ENCODE measurements at places on chromosomes 1 and 21.

GRCh38 chr1:78004719-78005447 lies at the start of gene DNAJB4:
DNAJB4 (plus strand) TSS chr1:78004939; CDS start chr1:78005111, 172 bp downstream.
- peak; percentile 96 for DNase-seq

DNA sequence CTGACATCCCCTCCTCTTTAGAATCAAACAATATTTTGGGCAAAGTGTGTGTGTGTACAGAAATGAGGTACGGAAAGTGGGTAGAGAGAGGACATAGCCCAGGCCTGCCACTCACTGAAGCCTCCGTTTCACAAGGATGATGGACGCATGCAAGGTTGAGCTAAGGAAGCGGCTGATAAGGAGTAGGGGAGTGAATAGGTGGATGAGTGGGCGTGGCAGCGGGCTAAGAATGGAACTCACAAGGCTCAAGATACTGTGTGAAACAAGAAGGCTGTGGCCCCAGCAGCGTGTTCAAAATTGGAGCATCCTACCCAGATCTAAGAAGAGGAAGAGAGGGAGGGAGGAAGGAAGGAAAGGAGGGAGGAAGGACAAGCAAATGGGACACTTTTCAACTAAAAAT lies 37.5 kb downstream of the VWA5B1 start:
- DNase-seq: no peak

DNA sequence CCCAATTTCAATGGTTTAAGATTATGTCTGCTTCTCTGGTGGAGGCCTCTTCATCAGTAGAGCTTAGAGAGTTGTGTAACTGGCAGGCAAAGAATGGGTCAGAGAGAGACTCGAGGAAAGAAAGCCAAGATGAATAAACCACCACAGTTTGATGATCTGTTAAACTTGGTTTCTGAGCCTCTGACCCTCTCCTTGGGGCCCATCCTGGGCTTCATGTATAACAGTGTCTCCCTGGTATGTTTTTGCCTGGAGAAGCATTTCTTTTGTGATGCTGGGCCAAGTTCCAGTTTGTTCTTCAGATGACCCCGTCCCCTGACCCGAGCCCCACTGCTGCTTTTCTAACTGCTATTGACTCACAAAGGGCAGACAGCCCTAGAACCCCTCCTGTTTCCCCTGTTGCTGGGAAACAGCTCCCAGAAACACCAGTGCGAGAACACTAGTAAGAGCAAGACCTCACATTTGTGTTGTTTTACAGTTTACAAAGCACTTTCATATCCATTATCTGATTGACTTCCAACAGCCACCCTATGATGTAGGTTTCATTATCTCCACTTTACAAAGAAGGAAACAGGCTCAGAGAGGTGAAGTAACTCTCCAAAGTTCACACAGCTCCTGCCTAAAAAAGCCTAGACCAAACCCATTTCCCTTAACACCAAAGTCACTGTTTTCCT lies 9.0 kb downstream of the CD2 start:
- no peak for DNase-seq

- no peak for DNase-seq
These were observed 2.9 kb downstream of the C2CD2 start for GRCh38 chr21:41950941-41951351.

- DNase-seq: no peak
These were observed 221.9 kb upstream of the C1orf174 start for GRCh38 chr1:4121834-4122512.

DNA sequence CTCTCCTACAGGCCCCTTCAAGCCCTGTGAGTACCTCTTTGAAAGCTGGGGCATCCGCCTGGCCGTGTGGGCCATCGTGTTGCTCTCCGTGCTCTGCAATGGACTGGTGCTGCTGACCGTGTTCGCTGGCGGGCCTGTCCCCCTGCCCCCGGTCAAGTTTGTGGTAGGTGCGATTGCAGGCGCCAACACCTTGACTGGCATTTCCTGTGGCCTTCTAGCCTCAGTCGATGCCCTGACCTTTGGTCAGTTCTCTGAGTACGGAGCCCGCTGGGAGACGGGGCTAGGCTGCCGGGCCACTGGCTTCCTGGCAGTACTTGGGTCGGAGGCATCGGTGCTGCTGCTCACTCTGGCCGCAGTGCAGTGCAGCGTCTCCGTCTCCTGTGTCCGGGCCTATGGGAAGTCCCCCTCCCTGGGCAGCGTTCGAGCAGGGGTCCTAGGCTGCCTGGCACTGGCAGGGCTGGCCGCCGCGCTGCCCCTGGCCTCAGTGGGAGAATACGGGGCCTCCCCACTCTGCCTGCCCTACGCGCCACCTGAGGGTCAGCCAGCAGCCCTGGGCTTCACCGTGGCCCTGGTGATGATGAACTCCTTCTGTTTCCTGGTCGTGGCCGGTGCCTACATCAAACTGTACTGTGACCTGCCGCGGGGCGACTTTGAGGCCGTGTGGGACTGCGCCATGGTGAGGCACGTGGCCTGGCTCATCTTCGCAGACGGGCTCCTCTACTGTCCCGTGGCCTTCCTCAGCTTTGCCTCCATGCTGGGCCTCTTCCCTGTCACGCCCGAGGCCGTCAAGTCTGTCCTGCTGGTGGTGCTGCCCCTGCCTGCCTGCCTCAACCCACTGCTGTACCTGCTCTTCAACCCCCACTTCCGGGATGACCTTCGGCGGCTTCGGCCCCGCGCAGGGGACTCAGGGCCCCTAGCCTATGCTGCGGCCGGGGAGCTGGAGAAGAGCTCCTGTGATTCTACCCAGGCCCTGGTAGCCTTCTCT lies 23.5 kb downstream of the UBE2T start:
- no peak for DNase-seq

GRCh38 chr1:225908773-225909172 lies 15.3 kb downstream of the PYCR2 start:
- no peak for DNase-seq

DNA sequence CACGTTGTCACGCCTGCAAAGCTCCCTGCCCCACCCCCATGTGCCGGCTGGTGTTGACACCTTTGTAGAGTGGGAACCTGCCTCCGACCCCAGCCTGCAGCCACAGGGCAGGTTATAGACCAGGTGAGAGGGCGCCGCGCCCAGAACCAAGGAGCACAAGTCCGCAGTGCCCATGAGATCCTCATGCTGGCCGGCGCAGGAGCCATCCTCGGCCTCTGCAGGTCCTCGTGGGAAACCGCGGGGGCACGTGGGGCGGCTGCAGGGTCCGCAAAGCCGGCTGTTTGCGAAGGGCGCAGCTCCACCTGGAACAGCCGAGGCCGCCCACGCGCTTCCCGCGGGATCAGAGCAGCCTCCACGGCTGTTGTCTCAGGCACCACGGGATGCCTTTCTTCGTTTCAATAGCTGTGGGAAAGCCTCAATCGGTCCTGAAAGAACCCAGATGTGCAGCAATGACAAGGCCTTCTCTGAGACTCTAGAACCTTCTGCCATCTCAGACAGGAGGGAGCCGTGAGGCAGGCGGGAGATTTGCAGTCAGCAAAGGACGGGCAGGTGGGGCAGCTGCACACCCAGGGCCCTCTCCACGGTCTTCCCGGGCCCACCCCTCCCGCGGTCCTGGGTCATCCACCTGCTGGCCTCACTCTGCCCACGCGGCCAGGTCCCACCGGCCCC lies 29.9 kb downstream of the POFUT2 start:
- DNase-seq: no peak

- peak; percentile 19 for DNase-seq
These were observed at the start of gene PCNX2 for GRCh38 chr1:233295237-233295974. PCNX2 (minus strand) TSS chr1:233295725; CDS start chr1:233295478, 247 bp downstream.

GRCh38 chr1:218809625-218810024 lies 364.1 kb upstream of the LYPLAL1 start:
- peak; percentile 37 for DNase-seq

- no peak for DNase-seq
These were observed at the start of gene TNFRSF9 for GRCh38 chr1:7940745-7941436. TNFRSF9 (minus strand) TSS chr1:7940839; CDS start chr1:7939994, 845 bp downstream.

DNA sequence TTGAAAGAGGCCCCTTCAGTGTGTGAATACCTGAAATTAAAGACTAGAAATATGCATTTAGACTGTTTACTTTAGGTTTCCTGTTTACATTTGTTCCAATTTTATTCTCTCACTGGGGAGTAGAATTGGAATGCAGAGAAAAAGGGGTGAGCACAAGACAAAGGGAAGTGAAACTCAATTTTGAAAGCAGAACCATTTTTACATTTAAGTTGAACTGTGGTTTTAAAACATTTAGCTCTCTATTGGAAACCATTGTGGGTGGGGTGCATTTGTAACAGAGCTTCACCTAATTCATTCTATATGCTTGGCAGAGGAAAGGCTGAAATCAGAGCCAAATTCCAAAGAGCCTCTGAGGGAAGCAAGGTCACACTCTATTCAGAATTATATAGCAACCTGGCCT lies 235.3 kb upstream of the C1orf105 start:
- no peak for DNase-seq

DNA sequence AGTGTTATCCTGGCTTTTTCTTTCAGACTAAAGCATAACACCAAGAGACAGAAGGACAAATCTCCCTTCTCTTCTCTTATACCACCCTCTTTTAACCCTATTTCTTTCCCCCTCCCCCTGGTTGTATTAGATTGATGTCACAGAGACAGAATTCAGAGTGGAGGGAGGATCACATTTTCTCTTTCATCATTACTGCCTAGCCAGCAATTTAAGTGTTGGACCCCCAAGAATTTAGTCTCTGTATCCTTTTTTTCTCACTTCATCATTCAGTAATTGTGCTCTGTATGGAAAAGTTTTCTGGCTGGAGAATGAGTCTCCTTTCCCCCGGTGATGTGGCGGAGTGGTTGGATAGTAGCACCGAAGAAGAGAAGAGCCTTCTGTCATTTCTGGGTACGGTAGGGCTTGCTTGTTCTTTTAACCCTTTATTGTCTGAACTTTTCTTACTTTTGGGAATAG lies 124.8 kb downstream of the CLEC20A start:
- DNase-seq: no peak

DNA sequence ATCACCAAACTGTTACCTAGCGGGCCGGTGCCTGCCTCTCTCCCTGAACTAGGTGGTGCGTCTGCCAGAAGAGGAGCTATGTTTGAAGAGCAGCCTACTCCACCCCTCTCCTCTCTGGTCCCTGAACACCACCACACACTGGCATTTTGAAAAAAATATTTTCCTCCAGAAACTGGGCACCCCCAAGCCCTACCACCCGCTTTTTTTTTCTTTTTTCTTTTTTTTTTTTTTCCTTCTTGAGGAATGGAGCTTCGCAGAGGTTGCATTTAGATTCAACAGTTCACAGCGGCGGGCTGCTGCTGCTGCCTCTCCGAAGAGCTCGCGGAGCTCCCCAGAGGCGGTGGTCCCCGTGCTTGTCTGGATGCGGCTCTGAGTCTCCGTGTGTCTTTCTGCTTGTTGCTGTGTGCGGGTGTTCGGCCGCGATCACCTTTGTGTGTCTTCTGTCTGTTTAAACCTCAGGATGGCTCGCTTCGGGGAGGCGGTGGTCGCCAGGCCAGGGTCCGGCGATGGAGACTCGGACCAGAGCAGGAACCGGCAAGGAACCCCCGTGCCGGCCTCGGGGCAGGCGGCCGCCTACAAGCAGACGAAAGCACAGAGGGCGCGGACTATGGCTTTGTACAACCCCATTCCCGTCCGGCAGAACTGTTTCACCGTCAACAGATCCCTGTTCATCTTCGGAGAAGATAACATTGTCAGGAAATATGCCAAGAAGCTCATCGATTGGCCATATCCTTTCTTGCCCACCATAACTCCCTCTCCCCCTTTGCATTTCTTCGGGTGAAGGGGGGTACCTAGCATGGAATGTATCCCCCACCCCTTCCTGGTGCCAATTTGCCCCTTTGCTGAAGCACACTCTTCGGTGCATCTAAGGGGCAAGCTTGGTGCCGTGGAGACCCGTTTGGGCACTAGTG lies at the start of gene CACNA1E:
Gene CACNA1E (plus strand): TSS at position 233 of the 911 bp plus-strand sequence. CDS start 228 bp downstream, at position 461.
- no peak for DNase-seq

DNA sequence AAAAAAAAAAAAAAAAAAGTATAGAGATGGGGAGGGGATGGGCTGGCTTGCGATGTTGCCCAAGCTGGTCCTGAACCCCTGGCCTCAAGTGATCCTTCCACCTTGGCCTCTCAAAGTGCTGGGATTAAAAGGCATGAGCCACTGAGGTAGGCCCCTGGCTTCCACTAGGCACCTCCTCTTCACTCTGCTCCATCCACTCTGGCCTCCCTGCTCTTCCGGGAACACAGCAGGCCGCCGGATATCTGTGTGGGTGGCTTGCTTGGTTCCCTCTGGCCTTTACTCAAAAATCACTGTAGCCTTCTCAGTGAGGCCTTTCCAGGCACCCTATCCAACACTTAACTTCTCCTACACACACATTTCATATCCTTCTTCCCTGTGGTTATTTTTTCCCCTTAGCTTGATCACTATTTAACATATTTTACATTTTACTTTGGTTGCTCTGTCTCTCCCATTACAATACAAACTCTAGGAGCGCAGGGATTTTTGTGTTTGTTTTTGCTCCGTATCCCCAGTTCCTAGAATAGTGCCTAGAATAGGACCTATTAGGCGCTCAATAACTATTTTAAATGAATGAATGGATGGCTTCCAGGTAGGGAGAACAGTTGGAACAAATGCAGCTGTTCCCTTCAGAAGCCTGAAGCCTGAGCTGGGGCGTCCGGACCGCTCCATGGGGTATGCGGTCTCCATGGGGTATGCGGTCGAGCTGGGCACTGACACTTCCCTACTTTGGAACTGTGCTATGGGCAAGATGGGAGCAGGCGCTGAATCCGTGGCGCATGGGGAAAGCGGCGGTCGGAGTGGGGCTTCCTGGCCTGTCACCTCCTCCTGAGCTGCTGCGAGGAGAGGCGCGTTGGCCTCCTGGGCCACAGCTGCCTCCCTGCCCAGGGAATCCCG lies 46.7 kb downstream of the H3-3A start:
- DNase-seq: no peak

DNA sequence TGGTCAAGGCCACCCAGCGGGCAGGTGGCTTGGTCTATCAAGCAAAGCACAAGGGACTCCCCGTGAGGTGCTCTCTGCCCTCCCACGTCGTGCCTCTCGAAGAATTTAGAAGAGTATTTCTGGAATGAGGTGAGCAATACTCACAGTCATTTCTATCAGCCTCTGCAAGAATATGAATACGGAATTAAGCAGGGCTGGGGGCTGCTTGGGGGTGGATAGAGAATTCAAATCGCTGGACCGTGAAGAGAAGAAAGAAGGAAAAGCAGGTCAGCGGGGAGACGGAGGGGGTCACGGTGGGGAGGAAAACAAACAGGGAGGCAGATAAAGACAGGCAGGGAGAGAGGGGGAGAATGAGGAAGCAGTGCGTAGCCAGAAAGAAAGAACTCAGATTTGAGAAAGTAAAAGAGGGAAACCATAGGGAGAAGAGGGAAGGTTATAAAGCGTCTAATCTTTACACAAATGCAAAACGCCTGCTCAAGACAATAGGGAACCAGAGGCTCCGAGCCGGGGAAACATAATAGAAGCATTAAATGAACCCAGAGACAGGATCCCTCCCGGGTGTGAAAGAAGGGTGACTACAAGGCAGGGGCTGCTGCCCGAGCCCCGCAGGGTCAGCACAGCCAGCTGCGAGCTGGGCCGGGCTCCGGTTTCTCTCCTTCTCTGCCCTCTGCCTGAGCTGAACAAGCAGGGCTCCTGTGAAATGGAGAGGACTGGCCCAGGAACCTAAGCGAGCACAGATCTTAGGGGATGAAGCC lies 2.1 kb upstream of the EDN2 start:
- DNase-seq: no peak

Data from kidney capillary endothelial cell (primary cell).